ENCODE measurements at places on chromosomes 16 and 17. TPM values are rescaled to one million over a fixed set of nuclear protein-coding genes. Genes with fewer than 3 reads are reported as not detected.

GRCh38 chr16:626787-627453 lies 3.9 kb upstream of the WFIKKN1 start:
- DNase-seq: no peak

DNA sequence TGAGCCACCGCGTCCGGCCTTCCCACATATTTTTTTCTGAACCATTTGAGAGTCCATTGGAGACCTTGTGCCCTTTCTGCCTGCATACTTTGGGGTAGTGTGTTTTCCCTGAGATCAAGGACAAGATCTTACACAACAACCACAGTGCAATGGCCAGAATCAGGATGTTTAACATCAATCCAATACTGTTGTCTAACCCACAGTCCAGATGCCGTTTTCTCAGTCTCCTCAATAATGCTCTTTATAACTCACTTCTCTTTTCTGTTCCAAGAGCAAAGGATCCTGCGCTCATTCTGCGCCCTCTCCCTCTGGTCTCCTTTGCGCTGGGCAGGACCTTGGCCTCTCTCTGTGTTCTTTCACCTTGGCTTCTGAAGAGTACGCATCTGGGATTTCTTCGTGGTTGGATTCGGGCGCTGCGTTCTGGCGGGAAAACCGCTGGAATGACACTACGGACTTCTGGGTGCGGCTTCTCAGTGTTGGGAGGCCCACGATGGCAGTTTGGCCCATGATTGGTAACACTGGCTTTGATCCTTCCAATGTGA lies 16.6 kb downstream of the CBX4 start:
- DNase-seq: no peak

- no peak for DNase-seq
Observed at GRCh38 chr17:68368387-68368786, 77.1 kb downstream of the ARSG start.

DNA sequence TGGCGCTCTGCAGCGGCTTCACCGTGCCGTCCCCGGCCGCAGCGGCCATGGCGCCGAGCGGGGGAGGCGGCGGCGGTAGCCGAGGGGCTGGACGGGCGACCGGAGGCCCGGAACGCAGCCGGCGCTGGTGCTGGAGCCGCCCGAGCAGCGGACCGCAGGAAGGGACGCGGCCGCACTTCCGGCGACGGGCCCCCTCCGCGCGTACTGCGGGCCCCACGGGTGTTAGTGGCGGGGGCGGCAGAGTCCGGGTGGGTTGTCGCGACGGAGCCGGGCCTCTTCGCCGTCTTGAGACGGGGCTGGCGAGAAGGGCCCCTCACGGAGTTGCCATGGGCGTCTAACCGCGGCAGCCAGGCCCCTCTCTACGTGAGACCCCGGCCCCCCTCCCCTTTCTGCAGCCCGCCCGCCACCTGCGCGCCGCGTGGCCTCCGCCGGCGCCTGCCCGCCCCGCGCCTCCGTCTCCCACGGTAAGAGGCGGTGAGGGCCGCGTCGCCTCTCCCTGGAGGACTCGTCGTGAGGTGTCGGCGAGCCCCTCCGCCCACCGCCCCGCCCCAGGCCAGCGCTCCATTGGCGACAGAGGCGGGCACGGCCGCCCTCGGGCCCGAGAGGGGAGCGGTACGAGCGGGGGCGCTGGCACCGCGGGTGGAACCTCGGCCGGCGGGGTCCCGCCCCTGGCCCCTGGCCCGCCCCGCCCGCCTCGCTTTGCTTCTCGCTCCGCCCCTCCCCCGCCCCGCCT lies at the start of the genes VPS9D1 and ZNF276:
VPS9D1 (minus strand) TSS at position 86 of the 733 bp plus-strand sequence; CDS start at position 49, 37 bp downstream.
ZNF276 (plus strand) TSS at position 725 of the 733 bp plus-strand sequence. CDS start 104 bp downstream, outside the sequence.
- DNase-seq: peak; percentile 79

- DNase-seq: no peak
Observed at GRCh38 chr16:57804111-57804837, 2.0 kb upstream of the KIFC3 start.

DNA sequence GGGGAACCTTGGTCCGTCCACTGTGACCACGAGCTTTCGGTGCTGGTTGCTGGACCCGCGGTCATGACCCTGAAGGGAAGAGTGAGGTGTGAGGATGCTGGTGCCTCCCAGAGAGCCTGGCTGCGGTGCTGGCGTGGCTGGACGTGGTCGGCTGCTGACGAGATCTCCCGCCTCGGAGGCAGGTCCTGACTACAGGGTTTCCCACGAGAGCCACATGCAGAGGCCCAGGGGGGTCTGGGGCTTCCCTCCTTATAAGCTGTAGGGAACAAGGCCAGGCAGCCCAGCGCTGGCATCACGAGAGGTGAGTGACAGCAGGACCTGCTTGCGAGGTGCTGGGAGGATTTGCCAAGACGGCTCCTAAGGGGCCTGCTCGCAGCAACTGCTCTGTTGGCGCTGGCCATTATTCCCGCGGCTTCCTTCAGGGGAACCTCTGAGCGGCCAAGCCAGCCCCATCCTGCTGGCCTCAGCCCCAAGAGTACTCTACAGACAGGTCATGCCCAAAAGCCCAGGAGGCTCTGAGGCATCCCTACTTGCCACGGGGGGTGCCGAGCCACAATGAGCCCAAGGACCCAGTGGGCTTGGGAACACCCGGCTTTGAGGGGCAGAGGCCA lies 134.8 kb downstream of the FOXL1 start:
- DNase-seq: no peak

DNA sequence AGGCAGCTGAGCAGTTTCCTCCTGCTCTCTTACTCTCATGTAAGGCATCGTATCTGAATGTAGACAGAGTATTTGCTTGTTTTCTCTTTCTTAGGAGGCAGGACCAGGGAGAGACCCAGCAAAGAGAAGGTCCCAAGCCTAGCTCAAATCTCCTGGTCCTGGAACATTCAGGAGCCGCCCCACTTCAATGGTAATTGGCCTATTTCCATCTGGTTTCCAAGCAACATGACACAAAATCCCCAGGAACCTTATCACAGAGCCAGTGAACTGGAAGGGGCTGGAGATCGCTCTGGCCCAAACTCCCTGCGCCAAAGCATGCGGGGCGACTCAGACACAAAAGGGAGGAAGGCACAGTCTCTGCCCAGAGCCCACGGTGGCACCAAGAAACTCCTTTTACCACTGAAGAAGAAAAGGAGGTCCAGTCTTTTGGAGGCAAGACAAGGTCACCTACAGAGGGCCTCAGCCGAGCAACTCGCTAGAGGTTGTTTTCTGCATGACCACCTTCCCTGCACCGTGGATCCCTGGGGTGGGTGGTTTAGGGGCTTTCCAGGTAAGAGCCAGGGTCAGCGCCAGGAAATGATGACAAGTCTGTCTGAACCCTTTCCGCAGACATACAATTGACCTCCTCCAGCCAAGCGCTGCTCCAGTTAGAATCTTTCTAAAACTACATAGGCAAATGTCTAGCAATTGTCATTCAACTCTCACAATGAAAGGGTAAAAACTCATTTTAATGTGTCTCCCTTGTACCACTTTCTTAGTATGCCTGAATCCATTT lies 394.7 kb downstream of the SOX9 start:
- no peak for DNase-seq

GRCh38 chr16:46748775-46749705 lies 896 bp upstream of the MYLK3 start:
- DNase-seq: no peak

GRCh38 chr17:1110541-1110861 lies 69.3 kb downstream of the ABR start:
- no peak for DNase-seq

GRCh38 chr17:40559954-40560591 lies 5.2 kb downstream of the CCR7 start:
- peak; percentile 95 for DNase-seq

DNA sequence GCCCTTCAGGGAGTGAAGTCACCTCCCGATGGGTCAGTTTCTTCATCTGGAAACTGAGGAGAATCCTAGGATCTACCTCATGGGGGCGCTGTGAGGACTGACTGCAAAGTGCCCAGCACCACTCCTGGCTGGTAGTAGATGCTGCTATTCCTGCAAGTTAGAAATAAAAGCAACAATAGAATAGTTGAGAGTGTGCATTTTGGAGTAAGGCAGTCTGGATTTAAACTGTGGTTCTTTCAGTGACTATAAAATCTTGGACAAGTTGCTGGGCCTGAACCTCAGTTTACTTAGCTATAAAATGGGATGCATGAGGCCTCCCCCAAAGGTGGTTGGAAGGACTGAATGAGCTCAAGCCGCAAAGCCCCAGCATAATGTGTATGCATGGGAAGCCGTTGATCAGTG lies 70.6 kb downstream of the CYB5B start:
- DNase-seq: no peak

DNA sequence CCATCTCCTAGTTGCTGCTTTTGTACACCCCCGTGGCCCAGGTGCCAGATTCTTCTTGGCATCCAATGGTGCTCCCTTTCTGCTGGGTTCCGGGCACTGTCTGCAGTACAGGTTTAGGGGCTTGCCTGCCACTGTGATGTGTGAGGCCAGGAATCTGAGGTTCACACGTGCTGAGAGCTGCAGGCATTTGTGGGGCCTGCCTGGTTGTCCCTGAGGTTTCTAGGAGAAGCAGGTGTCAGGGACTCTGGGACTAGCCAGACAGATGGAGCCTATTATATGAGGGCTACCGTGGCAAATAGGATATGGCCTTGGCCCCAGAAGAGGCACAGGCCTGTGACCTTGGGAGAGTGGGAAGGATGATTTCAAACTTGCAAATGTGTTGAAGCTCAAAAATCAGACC lies 29.3 kb downstream of the NDEL1 start:
- DNase-seq: no peak

- DNase-seq: no peak
Observed at GRCh38 chr17:68657576-68657975, 56.4 kb upstream of the FAM20A start.

DNA sequence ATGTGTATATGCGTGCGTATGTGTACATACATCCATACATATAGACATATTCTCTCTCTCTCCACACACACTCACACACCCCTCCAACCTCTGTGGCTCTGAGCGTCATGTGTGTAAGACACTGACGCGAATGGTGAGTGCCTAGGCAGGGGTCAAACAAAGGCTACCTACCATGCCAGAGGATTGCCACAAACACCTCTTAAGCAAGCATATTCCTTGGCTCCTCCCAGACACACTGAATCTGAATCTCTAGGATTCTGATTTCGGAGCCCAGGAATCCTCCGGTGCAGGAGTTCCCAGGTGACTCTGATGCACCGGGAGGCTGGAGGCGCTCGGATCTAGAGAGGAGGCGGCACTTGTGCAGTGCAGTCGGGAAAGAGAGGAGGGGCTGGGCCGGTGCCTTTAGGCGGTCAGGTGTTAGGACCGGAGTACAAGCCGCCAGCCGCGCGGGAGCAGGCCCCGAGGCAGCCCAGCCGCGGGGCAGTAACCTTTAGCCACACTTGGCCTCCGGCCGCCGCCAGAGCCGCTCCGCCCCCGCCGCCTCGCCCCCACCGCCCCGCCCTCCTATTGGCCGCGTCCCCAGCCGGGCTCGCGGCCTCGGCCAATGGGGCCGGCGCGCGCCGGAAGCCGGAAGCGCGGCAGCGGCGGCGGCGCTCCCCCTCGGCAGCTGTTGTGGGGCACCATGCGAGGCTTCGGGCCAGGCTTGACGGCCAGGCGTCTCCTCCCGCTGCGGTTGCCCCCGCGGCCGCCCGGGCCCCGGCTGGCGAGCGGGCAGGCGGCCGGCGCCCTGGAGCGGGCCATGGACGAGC lies at the start of gene MLYCD:
MLYCD (plus strand) TSS at position 653 of the 809 bp plus-strand sequence; CDS start at position 683, 30 bp downstream.
- peak; percentile 82 for DNase-seq

DNA sequence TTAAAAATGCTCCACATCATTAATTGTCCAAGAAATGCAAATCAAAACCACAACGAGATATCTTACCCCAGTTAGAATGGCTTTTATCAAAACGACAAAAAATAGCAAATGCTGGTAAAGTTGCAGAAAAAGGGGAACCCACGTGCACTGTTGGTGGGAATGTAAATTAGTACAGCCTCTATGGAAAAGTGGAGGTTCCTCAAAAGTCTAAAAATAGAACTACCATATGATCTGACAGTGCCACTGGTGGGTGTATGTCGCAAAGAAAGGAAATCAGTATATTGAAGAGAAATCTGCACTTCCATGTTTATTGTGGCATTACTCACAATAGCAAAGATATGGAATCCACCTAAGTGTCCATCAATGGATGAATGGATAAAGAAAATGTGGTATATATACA lies 38.2 kb upstream of the ZFHX3 start:
- DNase-seq: no peak

DNA sequence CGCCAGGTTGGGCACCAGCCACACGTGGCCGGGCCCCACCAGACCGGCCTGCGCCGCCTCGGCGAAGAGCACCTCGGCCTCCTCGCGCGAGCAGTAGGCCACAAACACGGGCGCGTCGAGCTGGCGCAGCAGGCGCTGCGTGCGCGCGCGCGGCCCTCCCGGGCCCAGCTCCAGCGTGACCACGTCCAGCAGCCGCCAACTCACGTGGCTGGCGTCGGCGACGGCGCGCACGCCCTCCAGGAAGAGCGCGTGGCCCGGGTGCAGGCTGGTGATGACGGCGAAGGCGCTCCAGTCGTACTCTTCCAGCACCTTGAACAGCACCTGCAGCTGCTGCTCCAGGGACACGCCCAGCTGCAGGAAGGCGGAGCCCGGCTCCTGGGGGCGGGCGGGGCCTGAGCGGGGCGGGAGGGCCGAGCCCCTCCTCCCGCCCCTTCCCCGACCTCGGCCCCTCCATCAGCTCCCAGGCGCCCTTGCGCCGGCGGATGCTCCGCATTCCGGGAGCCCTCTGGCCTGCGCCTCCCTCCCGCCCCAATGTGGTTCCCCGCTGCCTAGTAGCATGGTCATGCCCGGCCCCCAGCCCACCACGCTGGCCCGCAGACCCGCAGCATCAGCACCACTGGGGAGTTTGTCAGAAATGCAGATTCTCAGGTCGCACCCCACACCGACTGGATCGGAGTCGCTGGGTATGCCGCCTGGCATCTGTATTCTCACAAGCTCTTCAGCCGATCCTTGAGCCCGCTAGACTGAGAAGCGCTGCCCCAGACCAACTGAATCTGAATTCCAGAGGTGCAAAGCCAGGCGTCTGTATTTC lies 7.2 kb downstream of the GRIN2C start:
- no peak for DNase-seq

DNA sequence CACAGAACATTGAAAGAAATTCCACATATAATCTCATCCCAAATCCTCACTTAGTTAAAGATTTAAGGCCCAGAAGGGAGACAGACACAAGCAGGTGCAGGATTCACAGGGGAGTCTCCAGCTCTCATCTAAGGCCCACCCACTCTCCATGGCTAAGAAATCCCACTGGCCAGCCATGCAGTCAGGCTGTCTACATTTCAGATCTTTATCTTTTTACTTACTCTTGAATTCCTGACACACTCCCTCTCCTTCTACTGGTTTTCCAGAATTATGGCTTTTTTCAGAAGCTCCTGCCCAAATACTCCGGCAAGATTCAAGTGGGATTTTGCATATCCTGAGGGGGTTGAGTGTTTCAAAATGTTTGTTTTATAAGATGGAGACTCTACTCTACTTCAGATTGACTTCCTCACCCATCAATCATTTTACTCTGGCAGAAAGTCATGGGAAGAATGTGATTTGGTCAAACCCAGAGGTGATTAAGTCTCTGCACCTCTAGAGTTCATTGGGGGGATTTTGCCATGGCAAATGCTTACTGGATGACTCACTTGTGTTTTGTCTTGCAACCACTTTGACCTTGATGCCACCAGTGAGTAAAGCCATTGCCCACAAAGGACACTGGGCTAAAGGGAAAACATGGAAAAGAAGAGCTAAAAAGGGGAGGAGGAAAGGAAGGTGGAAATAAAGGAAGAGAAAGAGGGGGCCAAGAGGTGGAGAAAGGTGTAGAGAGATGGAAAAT lies 688.8 kb upstream of the SALL1 start:
- no peak for DNase-seq

The BCO1 gene
- 0.81 TPM for total RNA-seq

The P2RX5 gene
- total RNA-seq: 3.0 TPM

The TPSD1 gene
- total RNA-seq: 5.0 TPM

The HOXB5 gene
- 30.1 TPM for total RNA-seq

The TSPAN10 gene
- 2.5 TPM for total RNA-seq
